Chondrocyte (in vitro differentiated cells): ENCODE measurements at places on chromosomes 7 and 10. TPM values are rescaled to one million over a fixed set of nuclear protein-coding genes. Genes with fewer than 3 reads are reported as not detected.

The VIPR2 gene
- 0.07 TPM in 1 of 3 replicates, not detected in the others for total RNA-seq

- DNase-seq, result no peak
- no peaks in the 10 kb centered on the region for H3K27me3 ChIP-seq
- no peak overlapping the region for H3K27ac ChIP-seq
- H3K36me3 ChIP-seq, result no peaks in the 10 kb centered on the region
- H3K4me3 ChIP-seq, result no peak overlapping the region
- H3K4me1 ChIP-seq, result no peaks in the 10 kb centered on the region
Observed at GRCh38 chr7:74217455-74218342, 7.9 kb downstream of the LAT2 start.

DNA sequence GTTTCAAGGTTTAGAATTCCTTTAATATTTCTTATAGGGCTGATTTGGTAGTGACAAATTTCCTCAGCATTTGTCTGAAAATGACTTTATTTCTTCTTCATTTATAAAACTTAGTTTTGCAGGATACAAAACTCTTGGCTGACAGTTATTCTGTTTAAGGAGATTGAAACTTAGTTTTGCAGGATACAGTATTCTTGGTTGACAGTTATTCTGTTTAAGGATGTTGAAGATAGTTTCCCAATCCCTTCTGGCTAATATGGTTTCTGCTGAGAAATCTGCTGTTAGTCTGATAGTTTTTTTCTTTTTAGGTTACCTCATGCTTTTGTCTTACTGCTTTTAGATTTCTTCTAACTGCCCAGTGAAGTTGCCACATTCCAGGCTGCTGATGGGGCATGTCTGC lies 186.8 kb downstream of the ITGB1 start:
- peaks cover 28% of the 10 kb centered on the region for H3K36me3 ChIP-seq
- no peaks in the 10 kb centered on the region for H3K27me3 ChIP-seq
- DNase-seq, result no peak
- H3K4me1 ChIP-seq, result no peaks in the 10 kb centered on the region
- no peak overlapping the region for H3K27ac ChIP-seq

GRCh38 chr10:38174336-38174735 lies 80.2 kb downstream of the ZNF37A start:
- no peaks in the 10 kb centered on the region for H3K36me3 ChIP-seq
- no peak overlapping the region for H3K27ac ChIP-seq
- no peaks in the 10 kb centered on the region for H3K27me3 ChIP-seq

GRCh38 chr10:18149196-18149800 lies 9.1 kb downstream of the CACNB2 start:
- H3K27me3 ChIP-seq, result peaks cover 24% of the 10 kb centered on the region
- no peak overlapping the region for H3K27ac ChIP-seq
- DNase-seq, result no peak
- H3K4me1 ChIP-seq, result no peaks in the 10 kb centered on the region
- no peaks in the 10 kb centered on the region for H3K36me3 ChIP-seq
- no peak overlapping the region for H3K4me3 ChIP-seq
